ENCODE measurements at places on chromosomes 12 and 14. TPM values are rescaled to one million over a fixed set of nuclear protein-coding genes. Genes with fewer than 3 reads are reported as not detected.

The TBX3 gene
- total RNA-seq = 0.44 TPM

The CLEC1A gene
- not detected for total RNA-seq

The TAS2R19 gene
- 6.7 TPM for total RNA-seq

The IL26 gene
- total RNA-seq = not detected

The PPP4R4 gene
- total RNA-seq = 1.3 TPM

The HOMEZ gene
- total RNA-seq = 15.6 TPM

The IFNG-AS1 gene
- 2.0 TPM for total RNA-seq

The SRRM4 gene
- total RNA-seq = not detected

The PMEL gene
- total RNA-seq = not detected

The SLC5A8 gene
- total RNA-seq = not detected

The TROAP gene
- total RNA-seq = 1.3 TPM

The SPATA7 gene
- 4.3 TPM for total RNA-seq

The PTGDR gene
- 1.8 TPM for total RNA-seq

The KCNA1 gene
- total RNA-seq = not detected

The SETD1B gene
- total RNA-seq = 96.0 TPM

The ABHD4 gene
- 12.6 TPM for total RNA-seq

The TMEM233 gene
- not detected for total RNA-seq

The VRTN gene
- total RNA-seq = not detected

The SYCP3 gene
- 0.26 TPM for total RNA-seq

The PZP gene
- not detected for total RNA-seq

The OR4Q2 gene
- not detected for total RNA-seq

The ESR2 gene
- total RNA-seq = 0.36 TPM

The CPM gene
- 2.7 TPM for total RNA-seq

The ZDHHC22 gene
- total RNA-seq = not detected

The ERP27 gene
- 14.7 TPM for total RNA-seq

The ARG2 gene
- 1.7 TPM for total RNA-seq

The OR6C2 gene
- total RNA-seq = not detected

The DDN gene
- total RNA-seq = 0.15 TPM

The PRR13 gene
- 175 TPM for total RNA-seq

The HELB gene
- total RNA-seq = 42.5 TPM

The KRT75 gene
- not detected for total RNA-seq

The TAS2R14 gene
- total RNA-seq = 2.6 TPM

The IAPP gene
- not detected for total RNA-seq

The CIT gene
- 1.9 TPM for total RNA-seq

The TSPAN8 gene
- not detected for total RNA-seq

The GCN1 gene
- 171 TPM for total RNA-seq

Data from T-cell (primary cell).